ENCODE measurements at places on chromosomes 1 and 21.

DNA sequence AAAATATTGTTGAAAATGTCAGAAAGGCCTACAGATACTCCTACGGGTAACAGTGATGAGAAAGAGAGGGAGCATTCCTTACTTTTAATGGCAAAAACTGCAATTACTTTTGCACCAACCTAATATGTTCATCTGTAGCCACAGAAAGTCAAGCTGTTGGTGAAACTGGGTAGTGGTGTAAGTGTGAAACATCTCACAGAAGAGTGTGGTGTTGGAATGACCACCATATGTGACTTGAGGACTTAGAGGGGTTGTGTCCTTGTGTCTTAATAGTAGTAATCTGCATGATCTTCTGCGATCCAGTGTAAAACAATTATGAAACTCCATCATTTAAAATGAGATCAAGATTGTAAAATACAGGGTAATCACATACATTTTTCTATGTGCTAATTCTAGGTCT lies 320.7 kb downstream of the ADGRL2 start:
- no peak for DNase-seq

DNA sequence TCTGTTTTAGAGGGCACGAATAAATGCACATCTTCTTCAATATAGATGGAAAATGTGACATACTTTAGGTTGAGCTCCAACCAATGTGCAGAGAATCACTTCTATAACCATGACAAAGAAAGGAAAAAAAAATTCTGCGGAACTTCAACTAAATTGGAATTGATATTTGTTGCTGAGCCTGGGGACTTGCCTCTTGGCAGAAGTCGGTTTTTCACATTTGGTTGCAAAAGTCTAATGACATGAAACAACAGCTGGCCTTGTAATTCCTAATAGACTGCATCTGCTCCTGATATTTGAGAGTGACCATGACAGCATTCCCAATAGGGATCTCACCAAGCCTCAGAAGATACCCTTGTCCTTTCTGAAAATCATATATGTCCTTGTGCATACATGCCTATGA lies 112.8 kb downstream of the PRRX1 start:
- DNase-seq = no peak

- DNase-seq = no peak
These were observed 126.9 kb upstream of the DUSP10 start for GRCh38 chr1:221868593-221869303.

- DNase-seq = no peak
These were observed 5.3 kb upstream of the KRTAP10-4 start for GRCh38 chr21:44568261-44568660.

GRCh38 chr1:87826681-87827251 lies 498.1 kb downstream of the LMO4 start:
- no peak for DNase-seq

- no peak for DNase-seq
These were observed 1.2 kb downstream of the SCMH1 start for GRCh38 chr1:41240781-41241353.

All from CD4-positive, alpha-beta T cell treated with Interleukin-17A for 4 hours (primary cell).